ENCODE measurements at places on chromosomes 5 and 9.

- DNase-seq: no peak
These were observed 34.4 kb downstream of the INSYN2B start for GRCh38 chr5:169945831-169946261.

DNA sequence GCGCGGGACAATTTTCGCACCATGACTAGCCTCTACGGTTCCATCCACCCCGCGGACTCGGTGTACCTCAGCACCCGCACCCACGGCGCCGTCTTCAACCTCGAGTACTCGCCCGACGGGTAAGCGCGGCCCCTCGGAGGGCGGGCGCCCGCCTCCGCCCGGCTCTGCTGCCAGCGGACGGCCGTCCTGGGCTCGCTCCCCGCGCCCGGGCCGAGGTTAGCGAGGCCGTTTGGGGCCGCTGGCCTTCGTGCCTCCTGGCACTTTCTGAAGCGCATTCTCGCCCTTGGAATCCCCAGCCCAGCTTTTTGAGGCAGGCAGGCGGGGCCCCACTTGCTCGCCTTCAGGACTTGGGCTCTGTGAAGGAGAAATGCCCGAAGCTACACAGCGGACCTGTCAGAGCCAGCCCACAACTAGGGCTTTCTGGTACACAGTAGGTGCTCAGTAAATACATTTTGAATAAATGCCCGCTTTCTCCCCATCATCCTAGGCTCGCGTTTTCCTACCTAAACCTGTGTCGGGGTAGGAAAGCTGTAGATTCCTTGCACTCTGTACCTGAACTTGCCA lies 772 bp downstream of the DCAF10 start:
- DNase-seq: no peak

DNA sequence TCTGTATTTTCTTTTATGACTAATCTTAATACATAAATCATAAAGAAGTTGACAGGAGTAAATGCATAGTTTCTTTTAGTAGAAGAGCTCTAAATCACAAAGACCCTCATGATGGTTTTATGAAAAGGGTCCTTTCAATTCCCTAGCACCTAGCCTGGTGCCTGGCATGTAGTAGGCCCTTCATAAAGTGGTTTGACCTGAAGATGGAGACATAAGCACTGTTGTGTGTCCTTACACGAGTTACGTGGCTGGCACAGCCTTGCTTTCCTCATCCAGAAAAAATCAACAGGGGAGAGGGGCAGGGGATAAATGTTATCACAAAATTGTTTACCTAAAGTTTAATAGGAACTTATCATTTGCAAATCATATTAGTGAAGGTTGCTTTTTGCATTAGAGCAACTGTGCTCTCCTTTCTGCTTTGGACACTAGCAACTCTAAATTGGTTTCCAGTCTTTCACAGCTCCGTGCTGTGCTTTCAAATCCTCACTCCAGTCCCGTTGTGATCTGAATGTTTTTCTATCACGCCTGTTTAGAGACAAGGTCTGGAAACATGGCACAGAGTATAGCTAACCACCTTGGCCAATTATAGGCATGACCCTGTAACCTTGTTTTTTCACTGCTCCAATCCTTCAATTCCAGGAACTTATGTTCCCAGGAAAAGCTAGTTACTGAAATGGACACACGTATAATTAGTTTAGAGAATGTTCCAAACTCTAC lies 55.7 kb downstream of the ARL15 start:
- DNase-seq: no peak

GRCh38 chr9:97970165-97970564 lies 13.0 kb upstream of the ANP32B start:
- DNase-seq: no peak

GRCh38 chr9:78144008-78144381 lies 91.9 kb upstream of the CEP78 start:
- DNase-seq: no peak

DNA sequence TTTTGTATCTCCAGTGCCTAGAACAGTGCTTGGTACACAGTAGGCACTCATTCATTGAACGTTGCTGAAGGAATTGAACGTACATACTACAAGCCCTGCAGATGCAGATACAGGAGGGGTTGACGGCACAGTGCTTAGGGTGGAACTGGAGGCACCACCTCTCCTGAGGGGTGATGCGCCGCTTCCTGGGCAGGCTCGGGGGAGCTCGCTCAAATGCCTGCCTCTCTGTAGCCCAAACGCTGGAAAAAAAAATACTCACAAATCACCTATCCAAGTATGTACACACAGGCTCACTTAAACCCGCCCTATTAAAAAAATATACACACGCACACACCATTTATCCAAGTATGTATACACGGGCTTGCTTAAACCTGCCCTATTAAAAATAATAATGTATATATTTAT lies 536 bp upstream of the COMMD10 start:
- DNase-seq: no peak

DNA sequence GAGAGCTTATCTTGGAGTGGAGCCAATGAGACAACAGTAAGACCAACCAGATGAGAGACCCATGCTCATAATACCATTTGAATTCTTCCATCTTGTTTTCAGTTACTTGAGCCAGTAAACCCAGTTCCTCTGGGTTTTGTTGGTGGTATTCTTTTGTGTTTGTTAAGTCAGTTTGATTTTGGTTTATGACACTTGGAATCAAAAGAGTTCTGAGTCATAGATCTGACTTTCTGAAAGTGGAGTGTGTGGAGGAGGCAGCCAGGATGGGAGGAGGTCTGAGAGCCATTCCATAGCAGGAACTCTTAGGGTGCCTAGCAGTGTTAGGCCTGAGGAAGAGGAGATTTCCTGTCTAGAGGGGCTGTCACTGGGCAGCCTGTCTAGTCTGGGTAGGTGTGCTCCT lies 24.6 kb upstream of the PANK3 start:
- no peak for DNase-seq

DNA sequence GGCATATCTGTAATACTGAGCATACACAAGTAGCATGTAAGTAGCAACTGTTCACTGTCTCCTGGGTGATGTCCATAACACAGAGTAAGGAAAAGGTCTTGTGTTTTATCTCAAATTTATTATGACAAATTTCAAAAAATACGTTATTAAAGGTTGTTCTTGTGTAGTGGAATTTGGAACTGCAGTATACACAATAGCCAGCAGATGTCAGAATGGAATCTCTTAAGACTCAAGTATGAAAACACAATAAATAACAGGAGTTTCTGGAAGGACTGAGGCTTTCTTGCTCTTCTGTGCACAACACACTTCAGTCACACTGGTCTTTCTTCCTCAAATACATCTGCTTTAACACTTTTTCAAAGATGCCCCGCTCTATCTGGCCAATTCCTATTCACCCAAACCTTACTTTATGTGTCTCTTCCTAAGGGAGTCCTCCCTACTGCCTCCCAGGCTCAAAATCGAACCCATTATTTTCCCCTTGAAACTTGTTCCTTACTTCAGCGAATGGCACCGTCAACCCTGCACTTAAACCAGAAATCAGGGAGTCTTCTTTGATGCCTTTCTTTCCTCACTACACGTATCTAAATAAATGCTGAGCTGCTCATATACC lies 6.5 kb upstream of the FBXO10 start:
- no peak for DNase-seq

DNA sequence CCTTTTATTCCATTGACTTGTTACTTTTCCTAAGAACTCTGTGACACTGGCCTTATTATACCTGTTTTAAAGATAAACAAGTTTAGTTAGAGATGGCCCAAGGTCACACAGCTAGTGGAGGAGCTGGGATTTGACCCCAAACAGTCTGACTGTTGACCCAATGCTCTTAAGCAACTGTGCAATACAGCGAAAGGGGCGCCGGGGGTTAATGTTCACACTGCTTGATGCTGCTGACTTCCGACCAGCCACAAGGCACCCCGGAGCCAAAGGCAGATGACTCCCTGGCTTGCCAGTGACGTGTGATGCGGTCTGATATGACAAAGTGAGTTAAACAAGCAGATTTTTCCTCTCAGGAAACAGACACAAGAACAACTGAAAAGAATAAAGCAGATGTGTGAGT lies 23.9 kb downstream of the PIK3R1 start:
- peak; percentile 65 for DNase-seq

DNA sequence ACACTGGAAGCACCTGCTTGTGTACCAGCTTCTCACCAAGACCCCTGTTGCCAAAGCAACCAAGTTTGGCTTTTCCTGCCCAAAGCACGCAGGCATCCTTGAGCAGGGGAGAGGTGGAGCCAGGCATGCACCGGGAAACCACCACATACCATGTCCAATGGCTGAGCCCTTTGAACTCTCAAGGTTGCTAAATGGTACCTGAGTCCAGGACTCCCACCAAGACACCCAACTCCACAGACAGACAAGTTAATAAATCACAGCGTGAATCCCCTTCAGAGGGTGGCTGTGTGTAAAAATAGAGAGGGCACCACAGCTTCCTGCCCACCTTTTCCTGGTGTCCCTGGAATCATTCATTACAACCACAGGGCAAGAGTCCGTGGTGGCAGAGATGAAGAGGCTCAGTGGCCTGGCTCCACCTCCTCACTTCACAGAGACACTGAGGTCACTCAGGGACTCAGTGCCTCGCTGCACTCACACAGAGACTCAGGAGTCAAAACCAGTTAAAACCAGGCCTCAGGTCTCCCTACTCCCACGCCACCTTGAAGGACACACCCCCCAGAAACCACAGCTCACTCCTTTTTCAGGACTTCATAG lies 143.7 kb downstream of the C5orf15 start:
- DNase-seq: no peak

GRCh38 chr5:135193213-135194125 lies 159.4 kb upstream of the PITX1 start:
- no peak for DNase-seq

- DNase-seq: no peak
These were observed 70.1 kb downstream of the TRIO start for GRCh38 chr5:14213253-14213652.

DNA sequence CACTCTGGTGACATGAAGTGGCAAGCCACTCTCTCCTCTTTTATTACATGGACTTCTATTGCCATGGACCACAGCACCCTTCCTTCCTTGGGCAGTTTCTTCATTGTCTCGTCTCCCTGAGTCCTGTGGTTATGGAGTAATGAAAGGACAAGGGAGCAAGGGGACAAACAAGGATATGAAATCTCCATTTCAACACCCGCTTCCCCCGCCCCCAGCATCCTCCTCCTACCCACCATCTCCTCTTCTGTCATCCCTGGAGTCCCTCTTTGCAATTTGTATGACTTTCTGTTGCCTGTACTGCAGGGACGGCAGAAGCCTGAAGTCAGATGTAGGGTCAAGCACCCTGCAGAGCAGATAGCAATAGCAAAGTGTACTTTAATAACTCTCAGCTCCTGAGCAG lies 300.7 kb upstream of the CLINT1 start:
- DNase-seq: no peak

GRCh38 chr9:4638968-4639367 lies 23.1 kb upstream of the PLPP6 start:
- DNase-seq: no peak

DNA sequence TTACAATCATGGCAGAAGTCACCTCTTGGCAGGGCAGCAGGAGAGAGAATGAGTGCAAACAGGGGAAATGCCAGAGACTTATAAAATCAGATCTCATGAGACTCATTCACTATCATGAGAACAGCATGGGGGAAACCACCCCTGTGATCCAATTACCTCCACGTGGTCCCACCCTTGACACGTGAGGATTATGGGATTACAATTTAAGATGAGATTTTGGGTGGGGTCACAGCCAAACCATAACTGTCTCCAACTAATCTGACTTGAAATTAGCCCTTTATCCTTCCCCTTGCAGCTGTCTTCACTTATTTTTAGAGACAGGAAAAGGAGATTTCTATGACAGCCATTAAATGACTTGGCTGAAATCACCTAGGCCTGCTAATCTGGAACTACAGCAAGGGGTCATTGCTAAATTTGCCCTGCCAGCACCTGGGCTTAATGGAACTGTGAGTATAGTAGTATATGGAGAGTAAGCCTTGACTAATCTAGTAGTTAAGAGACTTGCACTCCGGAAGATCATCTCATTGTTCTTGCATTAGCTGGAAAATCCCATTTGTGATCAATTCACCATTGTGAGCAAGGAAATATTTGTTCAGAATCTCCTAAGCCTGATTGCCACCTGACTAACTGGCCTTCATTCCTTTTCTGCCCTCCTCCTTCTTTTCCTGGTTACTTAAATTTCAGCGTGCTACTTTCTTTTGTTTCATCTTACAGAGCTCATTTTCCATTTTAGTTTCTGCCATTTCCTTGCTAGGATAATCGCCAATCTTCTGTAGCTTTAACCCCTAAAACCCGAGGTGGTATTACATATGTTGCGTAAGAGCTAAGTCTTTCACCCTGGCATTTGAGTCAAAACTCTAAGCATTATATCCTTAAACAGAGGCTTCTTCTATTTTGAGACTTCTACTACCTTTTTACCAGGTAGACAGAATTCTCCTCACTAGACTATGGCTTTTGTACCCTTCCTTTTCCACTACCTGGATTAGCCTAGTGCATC lies 65.3 kb upstream of the RUSC2 start:
- no peak for DNase-seq

DNA sequence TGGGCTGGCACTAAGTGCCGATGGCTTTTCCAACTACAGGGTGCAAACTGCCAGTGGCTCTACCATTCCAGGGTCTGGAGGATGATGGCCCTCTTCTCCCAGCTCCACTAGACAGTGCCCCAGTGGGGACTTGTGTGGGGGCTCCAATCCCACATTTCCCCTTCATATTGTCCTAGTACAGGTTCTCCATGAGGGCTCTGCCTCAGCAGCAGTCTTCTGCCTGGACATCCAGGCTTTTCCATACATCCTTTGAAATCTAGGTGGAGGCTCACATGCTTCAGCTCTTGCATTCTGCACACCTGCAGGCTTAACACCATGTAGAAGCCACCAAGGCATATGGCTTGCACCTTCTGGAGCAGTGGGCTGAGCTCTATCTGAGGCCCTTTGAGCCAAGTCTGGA lies 70.3 kb downstream of the TSSK1B start:
- DNase-seq: no peak

GRCh38 chr5:102049517-102049916 lies 246.6 kb downstream of the SLCO4C1 start:
- no peak for DNase-seq

DNA sequence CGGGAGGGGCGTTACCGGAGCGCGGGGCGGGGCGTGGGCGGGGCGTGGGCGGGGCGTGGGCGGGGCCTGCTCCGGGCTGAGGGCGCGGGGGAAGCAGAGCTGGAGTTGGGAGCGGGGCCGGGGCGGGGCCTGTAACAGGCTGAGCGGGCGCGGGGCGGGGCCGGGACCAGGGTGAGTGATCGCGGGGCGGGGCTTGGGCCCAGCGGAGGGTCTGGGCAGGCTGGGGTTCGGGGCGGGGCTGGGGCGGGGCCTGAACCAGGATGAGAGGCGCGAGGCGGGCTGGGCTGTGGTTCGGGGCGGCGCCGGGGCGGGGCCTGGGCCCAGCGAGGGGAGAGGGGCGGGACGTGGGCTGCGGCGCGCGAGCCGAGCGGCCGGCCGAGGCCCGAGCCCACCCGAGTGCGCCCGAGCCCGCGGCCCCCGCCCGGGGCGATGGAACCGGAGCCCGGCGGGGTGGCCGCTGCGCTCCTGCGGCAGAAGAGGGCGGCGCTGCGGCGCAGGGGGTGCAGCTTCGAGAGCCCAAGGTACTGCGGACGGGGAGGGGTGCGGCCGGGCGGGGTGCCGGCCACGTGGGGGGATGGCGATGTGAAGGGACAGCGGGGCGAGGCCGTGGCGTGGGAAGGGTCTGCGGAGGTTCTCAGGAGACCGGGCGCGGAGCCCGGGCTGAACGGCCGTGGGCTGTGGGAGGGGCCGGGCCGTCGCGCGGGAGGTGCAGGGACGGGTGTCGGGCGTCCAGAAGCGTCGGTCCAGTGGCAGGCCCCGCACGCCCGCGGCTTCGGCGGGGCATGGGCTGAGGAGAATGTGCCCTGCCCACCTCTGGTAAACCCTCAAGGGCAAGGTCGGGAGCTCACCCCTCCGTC lies 39.5 kb upstream of the GARNL3 start:
- peak; percentile 76 for DNase-seq
